ENCODE measurements at places on chromosomes 2 and 18. TPM values are rescaled to one million over a fixed set of nuclear protein-coding genes. Genes with fewer than 3 reads are reported as not detected.

Gene AQP12B
- not detected for total RNA-seq

Gene TMEM182
- 3.7 TPM for total RNA-seq

Gene EMILIN1
- total RNA-seq, result 283 TPM

Gene CHMP1B
- 44.3 TPM for total RNA-seq

Gene RAX
- total RNA-seq, result not detected

Gene IL1F10
- total RNA-seq, result not detected

Gene CHRNG
- total RNA-seq, result not detected

Gene LHCGR
- not detected for total RNA-seq

Gene UGT1A3
- total RNA-seq, result not detected

Gene SP9
- total RNA-seq, result not detected

Gene CFAP210
- not detected for total RNA-seq

Gene CD8B2
- not detected for total RNA-seq

Gene PSMG2
- 35.8 TPM for total RNA-seq

Gene RUFY4
- total RNA-seq, result not detected

Gene PDCL3
- 9.6 TPM for total RNA-seq

Gene TTLL4
- 9.8 TPM for total RNA-seq

Gene LYG1
- 0.59 TPM for total RNA-seq

Gene AQP12A
- not detected for total RNA-seq

Gene ANKRD30B
- total RNA-seq, result 0.73 TPM

Gene NEURL3
- not detected for total RNA-seq

Gene RAD51AP2
- total RNA-seq, result not detected

Gene C1GALT1C1L
- 0.20 TPM for total RNA-seq

Gene SEH1L
- 69.0 TPM for total RNA-seq

Gene MAPK4
- total RNA-seq, result under 0.01 TPM

Gene CMPK2
- 0.36 TPM for total RNA-seq

Gene TBR1
- not detected for total RNA-seq

Gene CAPN14
- 0.26 TPM for total RNA-seq

Gene RIT2
- not detected for total RNA-seq

Gene CENPA
- total RNA-seq, result 2.7 TPM

Gene DPY30
- total RNA-seq, result 41.4 TPM

Gene CNRIP1
- 20.5 TPM for total RNA-seq

Gene MYCN
- 0.07 TPM for total RNA-seq

Gene SLC4A5
- total RNA-seq, result 0.30 TPM

Gene BCL2
- total RNA-seq, result 0.92 TPM

Gene CDK5R2
- total RNA-seq, result not detected

Gene SAP130
- total RNA-seq, result 5.5 TPM

Gene EVA1A
- total RNA-seq, result 26.7 TPM

Gene RSAD2
- total RNA-seq, result 0.33 TPM

Gene TSGA10
- total RNA-seq, result 2.5 TPM

Gene DSC3
- 0.46 TPM for total RNA-seq

Gene NT5C1B
- total RNA-seq, result not detected

Gene SPATA3
- total RNA-seq, result not detected

Gene FSHR
- not detected for total RNA-seq

Gene DTNA
- total RNA-seq, result 7.8 TPM

Gene SPIRE1
- total RNA-seq, result 27.4 TPM

Gene TCF23
- not detected for total RNA-seq

Gene ZNF385B
- total RNA-seq, result not detected

Gene ELOA2
- not detected for total RNA-seq

Gene MARCO
- total RNA-seq, result not detected

Gene SCYGR1
- not detected for total RNA-seq

Gene SH3BP4
- 35.6 TPM for total RNA-seq

Data from smooth muscle cell of the pulmonary artery (primary cell).